Stimulated activated CD8-positive, alpha-beta memory T cell treated with anti-CD3 and anti-CD28 coated beads, Interleukin-15, amount 100 ng/mL, for 48 hours (primary cell): ENCODE measurements at places on chromosomes 7 and 10.

GRCh38 chr7:129108581-129108980, 35.9 kb upstream of the TSPAN33 start:
- no peak for DNase-seq

- DNase-seq = no peak
These were observed 22.9 kb upstream of the AOC1 start for GRCh38 chr7:150829426-150829825.

DNA sequence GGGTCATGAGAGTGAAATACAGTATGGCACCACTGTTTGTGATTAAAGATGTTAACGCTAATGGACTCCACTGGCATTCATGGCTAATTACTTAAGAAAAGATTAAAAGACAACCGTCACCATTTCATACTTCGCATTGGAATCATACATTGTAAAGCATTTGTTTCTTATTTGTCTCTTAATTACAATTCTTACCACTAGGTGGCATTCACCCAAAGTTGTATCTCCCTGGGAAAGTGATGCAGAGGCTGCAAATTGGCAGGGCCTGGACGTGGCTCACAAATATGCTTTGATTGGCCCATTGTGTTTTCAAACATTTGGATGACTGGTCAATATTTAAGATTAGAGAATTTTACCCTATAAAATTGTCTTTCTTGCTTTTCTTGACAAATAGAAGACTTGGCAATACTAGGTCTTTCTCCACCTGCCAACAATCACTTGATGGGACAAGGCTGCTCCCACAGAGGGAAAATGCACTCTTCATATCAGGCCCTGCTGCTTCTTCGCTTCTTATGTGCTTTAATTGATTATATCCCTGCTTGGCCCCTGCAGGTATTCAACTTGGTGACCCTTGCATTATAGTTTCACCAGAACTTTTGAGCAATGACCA, 72.1 kb upstream of the STARD3NL start:
- DNase-seq = no peak

GRCh38 chr10:90592638-90593302, 265.1 kb downstream of the HTR7 start:
- no peak for DNase-seq

- DNase-seq = peak; percentile 32
These were observed 93.9 kb downstream of the ATXN7L1 start for GRCh38 chr7:105782391-105783042.

GRCh38 chr7:2245883-2246675, 4.1 kb downstream of the NUDT1 start:
- no peak for DNase-seq

DNA sequence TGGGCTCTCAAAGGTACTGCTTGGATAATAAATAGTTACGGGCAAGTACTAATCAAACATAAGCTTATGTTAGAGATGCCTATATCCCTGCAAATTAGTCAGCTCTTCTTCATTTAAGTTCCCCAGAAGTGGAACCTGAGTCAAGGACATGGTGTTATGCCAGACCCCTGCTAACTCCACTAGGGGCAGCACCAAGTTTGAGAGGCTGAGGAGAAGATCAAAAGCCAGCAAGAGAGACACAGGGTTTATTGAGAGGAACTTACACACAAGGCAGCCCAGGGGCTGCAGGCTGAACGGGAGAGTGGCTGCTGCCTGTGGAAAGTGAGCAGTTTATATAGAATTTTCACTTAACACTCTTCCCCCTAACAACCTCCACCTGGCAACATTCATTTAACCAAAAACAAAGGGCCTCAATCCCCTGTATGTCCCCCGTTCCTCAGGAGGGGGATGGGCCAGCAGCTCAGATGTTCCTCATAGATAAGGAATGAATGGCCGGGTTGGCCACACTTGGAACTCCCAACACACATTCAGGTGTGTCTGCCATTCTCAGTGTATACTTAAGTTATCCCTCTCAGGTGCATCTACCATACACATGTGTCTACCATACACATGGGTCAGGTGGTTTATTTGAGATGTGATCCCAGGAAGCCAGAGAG, 62.6 kb upstream of the GHITM start:
- no peak for DNase-seq

DNA sequence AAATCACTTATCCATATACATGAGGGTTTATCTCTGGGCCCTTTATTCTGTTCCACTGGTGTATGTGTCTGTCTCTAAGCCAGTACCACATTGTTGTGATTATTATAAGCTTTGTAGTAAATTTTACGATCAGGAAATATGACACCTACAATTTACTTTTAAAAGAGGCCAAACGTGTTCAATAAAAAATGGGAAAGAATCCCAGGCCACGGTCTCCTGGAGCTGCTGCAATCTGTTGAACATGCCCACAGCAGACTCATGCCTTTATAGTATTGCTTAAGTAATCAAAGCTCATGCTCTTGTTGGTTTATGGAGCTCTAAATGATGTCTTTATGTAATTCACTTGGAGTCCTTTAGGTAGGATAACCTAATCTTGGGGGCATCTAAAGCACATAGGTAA, 273.0 kb downstream of the ZMYND11 start:
- DNase-seq = no peak
